ENCODE measurements at places on chromosomes 13 and 19.

GRCh38 chr19:32649751-32650150 is 25.2 kb downstream of the ANKRD27 start:
- DNase-seq: no peak

- DNase-seq: no peak
Observed at GRCh38 chr19:9608912-9609311, 12.1 kb downstream of the ZNF561 start.

DNA sequence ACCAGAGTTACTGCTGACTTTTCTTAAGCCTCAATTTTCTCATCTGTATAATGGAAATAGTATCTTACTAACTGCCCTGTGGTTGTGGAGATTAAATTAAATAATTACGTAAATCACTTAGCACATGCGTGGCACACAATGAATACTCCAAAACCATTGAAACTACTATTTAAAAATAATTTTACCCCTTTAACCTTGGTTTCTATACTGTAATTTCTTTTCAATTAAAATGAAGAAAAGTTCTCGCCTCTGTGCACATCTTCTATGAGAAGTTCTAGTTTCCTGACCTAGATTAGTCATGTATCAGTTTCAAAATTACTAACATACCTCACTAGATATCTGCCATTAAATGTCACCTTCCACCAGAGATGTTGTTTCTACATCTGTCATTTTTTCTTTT is 5.7 kb downstream of the SLITRK1 start:
- no peak for DNase-seq

DNA sequence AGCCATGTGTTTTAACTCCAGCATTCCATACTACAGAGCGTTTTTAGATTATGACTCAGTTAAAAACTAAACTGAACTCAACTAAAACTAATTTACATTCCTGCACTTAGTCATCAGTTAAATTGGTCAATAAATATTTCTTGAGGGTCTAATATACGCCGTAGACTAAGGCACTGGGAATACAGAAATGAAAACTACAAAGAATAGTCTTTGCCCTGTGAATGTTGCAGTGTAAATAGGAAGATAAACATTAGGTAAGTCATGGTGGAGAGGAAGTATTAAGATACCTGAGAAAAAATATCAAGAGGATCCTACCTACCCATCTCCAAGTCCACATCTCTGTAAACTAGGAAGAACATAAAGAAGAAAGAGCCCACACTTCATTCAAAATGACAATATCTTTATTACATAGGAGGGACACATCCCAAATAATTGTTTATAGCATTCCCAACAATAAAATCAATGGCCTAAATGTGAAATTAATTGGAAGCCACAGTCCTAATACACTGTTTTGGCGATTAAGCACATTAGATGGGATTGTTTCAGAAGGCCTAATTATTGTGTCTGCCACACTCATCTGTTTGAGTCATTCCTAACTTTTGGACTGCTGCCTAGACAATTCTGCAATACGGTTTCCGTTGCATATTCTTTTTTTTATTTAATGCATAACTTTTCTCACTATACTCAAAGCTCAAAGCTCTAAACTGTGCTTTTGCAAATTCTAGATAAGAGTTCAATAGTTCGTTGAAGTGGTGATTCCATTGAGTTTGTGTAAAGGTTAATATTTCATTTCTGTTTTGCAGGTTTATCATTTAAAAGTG is 52.9 kb downstream of the MBNL2 start:
- DNase-seq: no peak

DNA sequence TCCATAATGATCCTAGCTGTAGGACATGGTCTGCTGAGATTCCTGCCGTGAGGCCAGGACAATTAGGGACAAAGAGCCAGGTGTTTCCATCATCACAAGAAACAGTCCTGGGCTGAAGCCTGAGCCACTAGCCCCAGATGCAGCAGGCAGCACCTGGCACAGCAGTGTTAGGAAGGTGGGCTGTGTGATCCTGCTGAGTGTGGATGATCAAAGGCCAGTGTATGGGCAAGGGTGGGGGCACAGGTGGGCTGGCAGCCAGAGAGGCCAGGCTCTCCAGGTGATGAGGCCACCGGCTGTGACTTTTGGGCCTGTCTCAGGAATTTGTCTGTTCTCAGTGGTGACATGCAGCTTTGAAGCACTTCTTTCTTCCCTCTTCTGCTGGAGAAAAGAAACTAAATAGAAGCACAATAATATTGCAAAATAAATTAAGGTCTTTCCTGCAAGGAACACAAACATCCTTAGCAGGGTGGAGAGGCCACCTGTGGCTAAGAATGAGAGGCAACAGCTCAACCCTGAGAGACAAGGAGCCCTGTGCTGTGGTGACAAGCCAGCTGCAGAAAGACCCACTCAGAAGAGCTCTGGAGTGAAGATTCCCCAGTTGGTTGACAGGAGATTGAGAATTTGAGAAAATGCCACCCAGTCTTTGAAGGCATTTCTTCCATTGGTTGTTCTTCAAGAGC is 127.6 kb downstream of the KATNAL1 start:
- no peak for DNase-seq

DNA sequence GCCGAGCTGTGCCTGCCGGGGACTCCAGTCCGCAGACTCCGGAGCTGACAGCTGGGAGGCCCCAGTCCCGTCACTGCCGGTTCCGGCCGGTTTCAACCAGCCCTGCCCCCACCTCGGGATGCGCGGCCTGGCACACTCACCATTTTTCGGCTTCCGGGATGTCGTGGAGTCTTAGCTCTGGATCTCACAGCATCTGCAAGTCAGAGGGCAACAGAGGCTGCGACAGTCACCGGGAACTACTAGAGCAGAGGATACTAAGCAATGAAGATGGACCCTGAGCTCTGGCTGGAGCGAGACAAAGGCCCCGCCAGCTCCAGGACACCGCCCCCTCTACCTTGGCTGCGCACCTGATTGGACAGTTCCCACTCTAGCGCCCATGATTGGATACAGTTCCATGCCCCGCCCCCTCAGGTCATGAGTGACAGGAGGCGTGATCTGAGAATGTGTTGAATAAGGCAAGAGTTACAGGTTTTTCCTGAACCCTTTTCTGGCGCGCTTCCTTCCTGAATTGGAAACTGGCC is at the start of gene ZNF682:
TSS of gene ZNF682 (minus strand) at position 303 of the 521 bp plus-strand sequence. CDS start at position 143, 160 bp downstream.
- DNase-seq: peak; percentile 59

DNA sequence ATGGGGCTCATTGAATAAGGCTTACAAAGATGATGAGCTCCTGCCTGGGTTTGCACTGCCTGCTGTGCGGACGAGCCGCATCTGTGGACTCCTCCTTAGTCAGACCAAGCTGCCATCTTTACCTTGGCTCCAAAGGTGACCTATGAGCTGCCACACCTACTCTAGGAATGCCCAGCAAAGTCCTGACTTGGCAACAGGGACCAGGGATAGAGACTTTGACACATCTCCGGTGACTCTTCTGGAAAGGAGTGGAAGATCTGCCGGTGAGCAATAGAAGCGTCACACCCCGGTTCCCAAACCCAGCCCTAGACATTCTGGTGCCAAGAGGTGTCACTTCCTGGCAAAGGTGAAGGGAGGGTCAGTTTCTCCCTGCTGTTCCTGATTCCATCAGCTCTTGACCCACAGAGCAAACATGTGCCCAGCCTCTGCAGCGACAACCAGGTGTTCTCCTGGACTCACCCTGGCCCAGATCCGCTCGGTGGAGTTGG is 50.2 kb upstream of the GTF3A start:
- no peak for DNase-seq

- no peak for DNase-seq
Observed at GRCh38 chr13:112777637-112778406, 88.0 kb downstream of the ATP11A start.

DNA sequence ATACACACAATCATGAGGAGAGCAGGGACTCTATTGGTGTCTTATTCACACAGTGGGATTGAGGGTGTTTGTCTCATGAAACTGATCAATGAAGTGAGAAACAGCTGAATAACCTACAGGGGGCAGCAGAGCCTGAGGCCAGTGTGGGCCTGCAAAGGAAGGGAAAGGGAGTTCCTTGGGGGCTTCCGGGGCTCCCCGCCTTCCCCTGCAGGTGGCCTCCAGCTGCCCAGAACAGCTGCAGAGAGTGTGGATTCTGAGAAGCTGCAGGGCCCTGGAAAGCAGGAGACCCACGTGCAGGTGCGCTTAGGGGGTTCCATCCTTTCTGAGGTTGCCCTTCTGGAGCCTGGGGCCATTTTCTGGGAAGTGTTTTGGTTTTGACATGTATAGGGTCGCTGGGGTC is 20.1 kb downstream of the ZNF763 start:
- no peak for DNase-seq

All from AG04449 (cell line).